ENCODE measurements at places on chromosomes 7 and 10. TPM values are rescaled to one million over a fixed set of nuclear protein-coding genes. Genes with fewer than 3 reads are reported as not detected.
A peak's percentile ranks its signal among the peaks of the same experiment; 100 is the strongest.

TDRD1 gene
- total RNA-seq, result 4.0 TPM

ZNF117 gene
- 2.2 TPM for total RNA-seq

DNA sequence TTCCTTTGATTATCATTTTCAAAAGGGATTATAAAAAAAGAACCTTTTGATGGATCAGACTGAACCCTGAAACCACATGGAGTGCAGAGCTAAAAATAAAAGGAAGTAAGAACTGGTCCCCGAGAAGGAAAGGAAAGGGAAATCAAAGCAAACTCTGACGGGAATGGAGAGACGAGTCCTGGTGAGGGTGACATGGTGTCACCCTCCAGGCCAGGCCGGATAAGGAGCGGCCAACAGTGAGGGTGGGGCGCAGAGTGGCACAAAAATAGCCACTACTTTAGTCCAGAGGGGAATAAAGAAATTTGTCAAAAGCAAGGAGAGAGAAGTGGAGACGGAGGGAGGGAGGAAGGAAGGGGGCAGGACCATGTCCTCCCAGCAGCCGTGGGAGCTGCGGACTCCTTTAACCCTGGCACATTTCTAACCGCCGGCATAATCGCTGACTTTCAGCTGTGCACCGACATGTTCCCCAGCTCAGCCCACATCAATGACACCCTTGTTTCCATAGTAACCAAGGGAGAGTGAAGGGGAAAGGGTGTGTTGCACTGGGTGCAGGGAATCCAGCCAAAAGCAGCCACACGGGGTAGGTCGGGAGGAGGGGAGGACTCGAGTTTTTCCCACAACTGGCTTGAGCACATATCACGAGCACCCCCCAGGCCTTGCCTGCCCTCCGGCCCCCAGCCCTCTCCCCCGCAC, 29.7 kb downstream of the TRIM8 start:
- peak; percentile 81 for DNase-seq

SRGN gene
- 50.2 TPM for total RNA-seq

ELFN1 gene
- 10.7 TPM for total RNA-seq

DNA sequence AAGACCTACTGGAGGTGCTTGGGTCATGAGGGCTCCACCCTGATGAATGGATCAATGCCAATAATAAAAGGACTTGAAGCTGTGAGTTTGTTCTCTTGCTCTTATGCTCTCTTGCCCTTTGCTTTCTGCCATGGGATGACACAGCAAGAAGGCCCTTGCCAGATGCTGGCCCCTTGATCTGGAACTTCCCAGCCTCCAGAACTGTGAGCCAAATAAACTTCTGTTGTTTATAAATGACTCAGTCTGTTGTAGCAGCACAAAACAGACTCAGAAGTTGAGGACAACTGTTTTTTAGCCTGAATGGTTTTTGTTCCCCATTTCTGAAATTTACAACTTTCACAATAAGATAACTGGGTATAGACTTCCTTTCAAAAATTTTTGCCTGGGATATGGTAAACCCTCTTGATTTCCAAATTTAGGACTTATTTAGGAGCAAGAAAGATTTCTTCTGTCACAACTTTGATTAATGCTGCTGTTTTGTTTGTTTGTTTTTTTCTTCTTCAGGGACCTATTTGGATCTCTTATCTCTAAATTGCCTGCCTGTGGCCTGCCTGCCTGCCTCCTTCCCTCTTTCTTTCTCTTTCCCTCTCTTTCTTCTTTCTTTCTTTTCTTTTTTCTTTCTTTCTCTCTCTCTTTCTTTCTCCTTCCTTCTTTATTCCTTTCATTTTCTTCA, 12.1 kb downstream of the ENTPD1 start:
- DNase-seq, result peak; percentile 57

DNA sequence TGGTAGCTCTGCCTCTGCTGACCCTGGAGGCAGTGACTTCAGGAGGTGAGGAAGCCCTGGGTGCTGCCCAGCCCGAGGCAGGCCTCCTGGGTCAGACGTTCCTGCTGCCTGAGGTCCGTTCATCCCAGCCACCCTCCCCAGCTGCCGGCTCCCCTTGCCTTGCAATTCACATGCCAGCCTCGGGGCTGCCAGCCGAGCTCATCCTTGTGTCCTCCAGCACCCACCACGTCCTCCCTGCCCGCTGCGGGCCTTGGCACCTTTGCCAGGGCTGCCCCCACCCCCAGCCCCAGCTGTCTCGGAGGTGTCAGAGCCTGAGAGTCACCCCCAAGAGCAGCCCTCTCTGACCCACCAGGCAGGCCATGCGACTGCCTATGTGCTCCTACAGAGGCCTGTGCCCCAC, 162.1 kb upstream of the RNF32 start:
- no peak for DNase-seq

DNA sequence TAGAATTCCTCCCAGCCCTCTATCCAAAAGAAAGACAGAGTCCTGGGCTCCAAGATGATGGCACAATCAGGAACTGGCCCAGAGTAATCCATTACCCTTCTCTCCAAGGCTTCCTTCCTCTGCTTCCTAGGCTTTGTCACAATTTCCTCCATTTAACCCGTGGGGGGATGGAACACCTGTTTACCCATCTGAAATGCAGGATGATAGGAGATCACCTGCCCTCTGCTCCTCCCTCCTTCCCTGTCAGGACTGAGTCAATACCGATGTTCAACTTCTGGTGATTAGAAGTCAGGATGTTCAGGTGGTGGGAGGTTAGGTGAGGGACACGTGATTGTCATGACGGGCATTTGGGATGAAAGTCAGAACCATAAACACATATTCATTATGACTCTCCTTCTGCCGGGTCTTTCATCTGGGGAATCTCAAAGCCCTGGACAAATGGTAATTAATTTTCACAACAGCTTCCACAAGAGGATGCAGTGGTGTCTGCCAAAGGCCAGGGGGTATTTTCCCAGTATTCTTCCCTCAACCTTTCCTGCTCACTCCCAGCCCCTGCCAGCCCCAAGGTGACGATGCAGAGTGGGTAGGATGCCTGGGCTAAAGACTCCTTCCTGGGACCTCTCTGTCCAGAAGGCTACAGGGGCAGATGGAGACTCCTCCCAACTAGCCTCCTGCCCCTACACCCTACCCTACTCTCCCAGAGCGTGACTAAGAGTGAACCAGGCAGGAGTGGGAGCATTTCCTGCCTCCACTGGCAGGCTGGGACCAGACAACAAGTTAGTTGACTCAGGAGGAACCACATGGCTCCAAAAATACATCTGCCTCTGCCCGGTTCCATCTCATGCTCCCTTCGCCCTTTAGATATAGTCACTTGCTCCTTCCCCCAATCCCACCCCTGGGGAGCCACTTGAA, 27.9 kb downstream of the DUSP5 start:
- DNase-seq, result no peak

DNA sequence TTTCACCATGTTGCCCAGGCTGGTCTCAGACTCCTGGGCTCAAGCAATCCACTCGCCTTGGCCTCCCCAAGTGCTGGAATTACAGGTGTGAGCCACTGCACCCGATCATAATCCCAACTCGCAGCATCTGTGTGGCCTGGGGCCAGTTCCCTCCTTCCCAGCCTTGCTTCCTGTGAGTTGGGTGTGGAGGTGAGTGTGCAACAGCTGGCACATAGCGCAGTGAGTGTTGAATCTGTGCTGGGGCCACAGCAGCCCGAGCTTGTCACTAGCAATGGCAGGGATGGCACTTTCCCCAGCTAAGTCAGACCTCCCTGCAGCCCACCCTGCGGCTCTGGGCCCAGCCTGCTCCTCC, 12.2 kb downstream of the TMEM184A start:
- DNase-seq, result no peak

GRCh38 chr10:21670391-21670790, 136.4 kb downstream of the MLLT10 start:
- no peak for DNase-seq

GRCh38 chr10:96747734-96748550, 27.6 kb upstream of the PIK3AP1 start:
- no peak for DNase-seq

RBP4 gene
- total RNA-seq, result 12.8 TPM

Measured in Right ventricle myocardium inferior (tissue), 1 donor.